A549 treated with CpdA at 1 μM for 4 hours (cell line): ENCODE measurements at places on chromosomes 3 and 15. TPM values are rescaled to one million over a fixed set of nuclear protein-coding genes. Genes with fewer than 3 reads are reported as not detected.

The PTPRG gene
- total RNA-seq: 1.9 to 2.7 TPM (median 2.6 TPM) in 5 replicates

The MUSTN1 gene
- total RNA-seq: 0.52 TPM in 1 of 5 replicates, not detected in the others

The NR2E3 gene
- 0.17 to 0.38 TPM (median 0.21 TPM) in 4 of 5 replicates, not detected in the other for total RNA-seq

The NLGN1 gene
- not detected in 5 replicates for total RNA-seq

The FANCI gene
- total RNA-seq: 46.5 to 65.8 TPM (median 60.1 TPM) in 5 replicates

The GHRL gene
- total RNA-seq: not detected in 5 replicates

The CORO2B gene
- total RNA-seq: 2.7 to 4.8 TPM (median 3.7 TPM) in 5 replicates

The SPTBN5 gene
- total RNA-seq: 0.09 to 0.29 TPM (median 0.23 TPM) in 5 replicates

The PRSS50 gene
- total RNA-seq: not detected in 5 replicates

The CFAP100 gene
- total RNA-seq: not detected in 5 replicates

The CLDN16 gene
- 0.02 to 0.15 TPM (median 0.06 TPM) in 3 of 5 replicates, not detected in the others for total RNA-seq

The LSAMP gene
- total RNA-seq: 0.06 to 0.30 TPM (median 0.08 TPM) in 5 replicates

The TGM4 gene
- total RNA-seq: 0.02 to 0.08 TPM (median 0.06 TPM) in 4 of 5 replicates, not detected in the other

The SYNPR gene
- total RNA-seq: not detected in 5 replicates

The LRRC31 gene
- total RNA-seq: 0.02 TPM in 1 of 5 replicates, not detected in the others

The FBXO45 gene
- 6.8 to 8.2 TPM (median 7.2 TPM) in 5 replicates for total RNA-seq

The GOLGA8N gene
- total RNA-seq: 0.96 to 1.4 TPM (median 1.2 TPM) in 5 replicates

The CA12 gene
- 144 to 163 TPM (median 160 TPM) in 5 replicates for total RNA-seq

The WDR93 gene
- 0.06 to 0.28 TPM (median 0.21 TPM) in 4 of 5 replicates, not detected in the other for total RNA-seq

The INSYN1 gene
- 1.7 to 2.3 TPM (median 2.1 TPM) in 5 replicates for total RNA-seq

The GOLGA6L4 gene
- total RNA-seq: 0.68 to 2.1 TPM (median 0.91 TPM) in 5 replicates

The ITGB5 gene
- total RNA-seq: 328 to 412 TPM (median 391 TPM) in 5 replicates

The GABRA5 gene
- 81.1 to 122 TPM (median 106 TPM) in 5 replicates for total RNA-seq

The ARRDC4 gene
- total RNA-seq: 0.17 to 0.31 TPM (median 0.27 TPM) in 5 replicates

The SCN5A gene
- 0.70 to 1.4 TPM (median 0.76 TPM) in 5 replicates for total RNA-seq

The LINGO1 gene
- 7.0 to 12.4 TPM (median 9.2 TPM) in 5 replicates for total RNA-seq

The CLSTN2 gene
- 0.02 to 0.08 TPM (median 0.02 TPM) in 5 replicates for total RNA-seq

The RGMA gene
- total RNA-seq: 0.16 to 0.31 TPM (median 0.18 TPM) in 5 replicates

The CCR3 gene
- total RNA-seq: not detected in 5 replicates

The FEZF2 gene
- not detected in 5 replicates for total RNA-seq

The RBP2 gene
- total RNA-seq: not detected in 5 replicates

The CAMK2N2 gene
- 0.77 to 1.8 TPM (median 1.4 TPM) in 5 replicates for total RNA-seq

The TM4SF4 gene
- total RNA-seq: 29.3 to 43.4 TPM (median 35.2 TPM) in 5 replicates

The TASOR gene
- 21.5 to 28.3 TPM (median 23.1 TPM) in 5 replicates for total RNA-seq

The GXYLT2 gene
- total RNA-seq: 1.4 to 2.9 TPM (median 1.8 TPM) in 5 replicates

The CHL1 gene
- not detected in 5 replicates for total RNA-seq
